ENCODE measurements at places on chromosomes 4 and X.

DNA sequence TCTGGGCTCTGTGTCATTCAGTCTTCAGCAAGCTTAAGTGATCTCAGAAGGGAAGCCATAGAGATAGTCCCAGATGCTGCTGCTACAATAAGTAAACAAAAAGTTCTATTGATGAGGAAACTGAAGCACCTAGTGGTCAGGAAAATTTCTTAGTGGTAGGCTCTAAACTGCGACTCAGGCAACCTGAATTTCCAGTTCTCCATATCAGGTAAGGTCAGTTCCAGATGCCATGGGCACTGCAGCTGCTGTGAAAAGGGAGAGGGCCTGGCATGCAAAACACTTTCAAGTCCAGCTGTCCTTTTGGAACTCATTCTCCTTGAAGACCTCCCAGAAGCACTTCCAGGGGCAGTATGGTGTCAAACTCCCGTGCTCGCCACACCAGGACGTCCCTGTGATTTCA, 46.2 kb downstream of the REELD1 start:
- DNase-seq, result no peak

DNA sequence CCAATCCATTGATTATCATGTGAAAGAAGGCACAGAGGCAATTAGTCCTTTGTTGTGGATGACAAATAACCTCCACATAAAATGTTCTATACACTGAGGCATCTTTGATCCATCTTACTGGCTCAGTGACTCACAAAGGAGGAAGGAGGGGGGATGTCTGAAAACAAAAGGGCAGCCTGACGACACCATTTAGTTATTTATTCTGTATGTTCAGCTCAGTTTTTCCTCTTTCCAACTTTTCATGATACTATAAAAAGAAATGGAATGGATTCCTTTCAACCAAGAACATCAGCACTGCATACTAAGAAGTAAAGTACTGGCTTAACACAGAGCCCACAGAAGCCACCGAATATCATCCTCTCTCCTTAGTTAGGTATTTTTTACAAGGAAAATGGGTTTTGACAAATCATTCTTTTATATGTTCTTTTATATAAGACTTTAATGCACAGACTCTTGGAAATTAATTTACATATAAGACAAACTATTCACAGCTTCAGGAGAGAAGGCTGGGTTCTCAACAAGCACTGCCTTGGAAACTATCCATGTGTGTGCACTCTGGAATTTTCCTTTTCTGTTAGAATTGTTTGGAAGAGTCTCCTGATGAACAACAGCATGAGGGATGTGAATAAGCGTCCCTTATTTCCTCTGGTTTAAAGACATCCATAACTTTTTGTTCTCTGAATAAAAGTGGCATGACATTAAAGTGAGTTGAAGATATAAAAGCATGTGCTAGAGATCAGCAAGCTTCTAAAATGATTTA, 135.6 kb downstream of the TSPAN5 start:
- DNase-seq, result no peak

GRCh38 chr4:54909961-54910360, 215.4 kb downstream of the KDR start:
- no peak for DNase-seq

DNA sequence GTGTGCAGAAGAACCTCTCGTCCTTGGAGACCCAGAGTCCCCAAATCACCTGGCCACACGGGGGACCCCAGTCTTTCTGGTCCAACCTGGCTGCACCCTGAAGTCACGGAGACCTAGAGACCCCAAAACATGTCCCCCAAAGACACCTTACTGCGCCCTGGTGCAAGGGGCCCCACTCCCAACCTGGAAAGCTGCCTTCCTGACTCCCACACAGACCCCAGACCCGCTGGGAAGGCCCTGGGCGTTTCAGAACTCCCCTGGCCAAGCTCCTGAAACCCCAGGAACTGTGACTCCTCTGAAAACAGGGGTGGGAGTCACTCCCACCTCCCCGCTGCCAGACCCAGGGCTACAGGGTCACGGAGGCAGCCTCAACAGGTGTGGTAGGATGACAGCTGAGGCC, 12.7 kb upstream of the SHOX start:
- no peak for DNase-seq

GRCh38 chr4:20512985-20513384, 187.3 kb upstream of the PACRGL start:
- no peak for DNase-seq

DNA sequence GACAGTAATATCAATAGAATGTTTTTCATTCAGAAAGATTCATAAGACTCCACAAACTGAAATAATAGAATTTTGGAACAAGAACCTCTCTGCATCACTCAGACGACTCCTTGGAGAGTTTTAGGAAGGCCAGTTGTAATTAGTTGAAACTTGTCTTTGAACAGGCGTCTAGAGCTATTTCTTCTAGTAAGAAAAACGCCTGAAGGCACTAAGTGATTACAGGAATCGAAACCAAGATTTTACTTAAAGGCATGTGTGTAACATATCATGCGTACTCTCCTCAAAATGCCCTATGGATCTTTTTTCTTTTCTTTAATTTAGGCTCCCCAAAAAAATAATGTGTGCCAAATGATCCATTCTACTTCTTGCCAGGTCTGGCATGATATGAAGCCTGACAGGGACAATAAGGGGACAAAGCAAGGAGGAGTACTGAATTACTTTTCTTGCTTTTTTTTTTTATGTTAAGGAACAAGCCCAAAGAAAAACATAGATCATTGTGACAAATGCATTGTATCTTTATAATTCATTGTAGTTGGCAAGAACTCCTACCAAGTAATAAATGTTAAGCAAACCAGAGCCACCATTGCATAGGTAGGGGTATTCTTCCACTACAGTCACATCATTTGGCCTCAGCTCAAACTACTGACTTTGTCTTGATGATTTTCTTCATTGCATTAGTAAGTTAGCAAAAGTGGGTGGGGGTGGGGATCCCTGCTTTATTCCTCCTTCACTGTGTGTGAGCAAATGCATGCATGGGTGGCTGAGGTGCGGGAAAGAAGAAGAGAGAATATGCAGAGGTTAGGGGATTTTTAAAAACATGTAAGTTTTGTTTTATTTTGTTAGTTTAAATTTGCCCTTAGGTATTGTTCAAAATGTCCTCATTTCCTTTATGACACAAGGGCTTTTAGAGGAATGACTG, 79.9 kb upstream of the ATOH1 start:
- no peak for DNase-seq

Measured in stimulated activated naive CD4-positive, alpha-beta T cell (primary cell).